Myocyte (in vitro differentiated cells): ENCODE measurements at places on chromosomes 11 and 22. TPM values are rescaled to one million over a fixed set of nuclear protein-coding genes. Genes with fewer than 3 reads are reported as not detected.

DNA sequence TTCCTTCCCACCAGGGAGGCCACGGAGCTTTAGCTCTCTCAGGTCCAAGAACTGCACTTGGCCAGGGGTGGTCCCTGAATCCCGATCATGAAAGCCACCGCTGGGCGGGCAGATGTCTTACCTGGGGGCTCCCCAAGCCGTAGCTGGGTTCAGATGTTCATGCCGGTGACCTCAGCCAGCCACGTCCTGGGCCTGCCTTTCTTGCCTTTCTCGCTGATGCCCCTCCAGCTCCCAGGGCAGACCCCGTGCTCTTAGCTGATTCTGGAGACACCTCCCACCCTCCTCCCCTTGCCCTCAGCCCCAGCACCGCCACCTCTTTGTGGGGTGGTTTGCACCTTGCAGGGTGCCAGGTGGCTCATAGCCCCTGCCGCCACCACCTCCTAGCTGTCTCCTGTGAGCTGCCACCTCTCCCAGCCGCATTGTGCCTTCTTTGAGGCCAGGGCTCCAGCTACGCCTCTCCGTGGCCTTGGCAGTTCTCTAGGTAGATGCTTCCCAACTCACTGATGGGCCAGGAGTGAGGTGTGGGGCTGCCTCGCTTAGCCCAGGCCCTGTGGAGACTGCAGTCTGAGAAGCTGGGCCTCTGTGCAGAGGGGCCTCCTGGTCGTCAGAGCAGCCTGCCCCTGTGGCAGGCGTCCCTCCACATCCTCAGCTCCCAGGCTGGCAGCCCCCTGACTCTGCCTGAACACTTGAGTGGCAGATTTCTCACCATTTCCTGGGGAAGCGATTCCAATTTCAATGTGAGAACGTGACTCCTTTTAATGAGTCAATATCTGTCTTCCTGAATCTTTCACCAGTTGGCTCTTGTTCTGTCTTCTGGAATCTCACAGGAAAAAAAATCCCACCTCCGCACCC, 97.6 kb upstream of the B3GAT1 start:
- no peak for DNase-seq

- DNase-seq = no peak
These were observed 98.9 kb downstream of the PGR start for GRCh38 chr11:101030692-101031091.

GRCh38 chr11:15906481-15907035, 449.8 kb downstream of the SOX6 start:
- DNase-seq = no peak

GRCh38 chr22:44581096-44581435, 83.0 kb upstream of the RTL6 start:
- no peak for DNase-seq

DNA sequence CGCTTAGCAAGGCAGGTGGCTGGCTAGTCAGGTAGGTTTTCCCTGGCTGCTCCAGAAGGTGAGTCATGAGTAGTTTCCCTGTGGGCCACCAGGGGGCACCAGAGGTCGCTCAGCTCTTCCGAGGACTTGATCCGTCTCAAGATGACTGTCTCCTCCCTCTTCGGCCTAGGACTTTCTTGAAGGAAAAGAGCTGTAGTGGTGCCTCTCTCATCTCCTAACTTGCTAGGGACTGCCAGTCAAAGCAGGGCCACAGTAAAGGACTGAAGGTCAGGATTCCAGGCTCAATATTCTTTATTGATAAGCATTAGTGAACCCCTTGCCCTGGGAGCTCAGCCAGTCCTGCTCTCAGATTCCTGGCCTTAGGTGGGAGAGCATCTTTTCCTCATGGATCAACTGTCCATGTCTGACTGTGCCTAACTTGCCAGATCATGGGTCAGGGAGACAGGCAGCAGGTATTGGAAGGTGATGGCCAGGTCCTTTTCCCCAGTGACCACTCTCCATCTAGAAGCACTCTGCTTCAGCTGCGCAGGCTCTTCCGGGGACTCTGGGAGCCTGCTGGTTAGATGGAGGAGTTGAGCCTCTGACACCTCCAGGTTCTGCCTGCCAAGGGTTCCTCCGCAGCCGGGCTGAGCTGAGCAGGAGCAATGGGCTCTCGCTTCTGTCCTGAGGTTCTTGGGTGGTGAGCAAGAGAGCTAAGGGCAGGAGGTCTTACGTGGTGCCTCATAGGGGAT, 1.9 kb downstream of the POLD4 start:
- peak; percentile 76 for DNase-seq

DNA sequence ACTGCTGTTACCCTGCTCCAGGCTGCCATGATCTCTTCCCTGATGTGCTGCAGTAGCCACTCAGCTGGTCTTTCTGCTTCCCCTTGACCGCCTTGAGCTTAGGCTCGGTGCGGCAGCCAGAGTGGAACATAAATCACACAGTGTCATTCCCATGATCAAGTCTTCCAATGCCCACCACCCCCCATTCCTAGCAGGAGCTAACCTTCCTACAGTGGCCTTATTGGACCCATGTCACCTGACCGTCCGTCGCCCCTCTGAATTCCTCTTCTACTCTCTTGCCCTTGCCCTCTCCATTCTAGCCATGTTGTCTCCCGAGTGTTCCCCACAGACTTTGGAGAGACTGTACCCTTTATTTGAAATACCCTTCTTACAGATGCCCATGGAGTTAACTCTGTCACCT, 43.4 kb downstream of the OTOG start:
- no peak for DNase-seq

- no peak for DNase-seq
These were observed 11.1 kb downstream of the GRAMD1B start for GRCh38 chr11:123441161-123441560.

DNA sequence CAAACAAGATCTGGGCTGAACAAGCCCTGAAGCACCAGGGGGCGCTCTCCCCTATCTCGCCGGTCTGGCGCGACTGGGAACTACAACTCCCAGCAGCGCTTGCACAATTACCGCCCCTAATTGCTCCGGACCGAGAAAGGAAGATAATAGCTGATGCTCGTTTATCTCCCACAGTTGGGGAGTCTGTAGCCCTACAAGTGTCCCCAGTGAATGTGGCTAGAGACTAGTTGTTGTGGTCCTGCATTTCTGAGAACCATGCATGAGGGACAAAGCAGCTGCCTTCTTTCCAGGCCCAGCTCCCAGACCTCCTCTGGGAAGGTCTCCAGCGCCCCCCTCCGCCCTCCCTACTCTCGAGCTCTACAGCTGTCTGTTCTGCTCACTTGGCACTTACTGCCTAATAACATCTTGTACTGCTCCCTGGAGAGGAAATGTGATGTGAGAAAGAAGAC, 34.4 kb downstream of the NRXN2 start:
- peak; percentile 95 for DNase-seq

- peak; percentile 6 for DNase-seq
These were observed 50.6 kb downstream of the C11orf58 start for GRCh38 chr11:16789063-16789420.

DNA sequence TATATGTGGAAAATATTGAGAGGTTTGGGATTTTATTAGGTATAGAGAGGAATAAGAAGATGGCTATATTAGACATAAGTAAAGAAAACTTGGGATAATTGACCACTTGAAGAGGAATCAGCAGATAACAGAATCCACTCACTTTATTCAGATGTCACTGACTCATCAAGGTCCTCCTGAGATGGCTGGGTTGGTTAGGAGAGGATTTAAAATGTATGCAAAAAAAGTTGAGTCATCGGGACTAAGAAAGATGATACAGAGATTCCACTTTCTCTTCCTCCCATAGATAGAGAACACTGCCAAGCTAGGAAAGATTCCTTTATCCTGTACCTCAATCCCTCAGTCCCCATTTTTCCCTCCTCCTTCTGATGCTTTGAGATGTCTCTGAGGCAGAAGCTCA, at the start of gene OR6A2:
Gene OR6A2, minus strand, starts transcription at position 288 of the 400 bp plus-strand sequence. CDS start 3,981 bp downstream, outside the sequence.
- DNase-seq = no peak

DNA sequence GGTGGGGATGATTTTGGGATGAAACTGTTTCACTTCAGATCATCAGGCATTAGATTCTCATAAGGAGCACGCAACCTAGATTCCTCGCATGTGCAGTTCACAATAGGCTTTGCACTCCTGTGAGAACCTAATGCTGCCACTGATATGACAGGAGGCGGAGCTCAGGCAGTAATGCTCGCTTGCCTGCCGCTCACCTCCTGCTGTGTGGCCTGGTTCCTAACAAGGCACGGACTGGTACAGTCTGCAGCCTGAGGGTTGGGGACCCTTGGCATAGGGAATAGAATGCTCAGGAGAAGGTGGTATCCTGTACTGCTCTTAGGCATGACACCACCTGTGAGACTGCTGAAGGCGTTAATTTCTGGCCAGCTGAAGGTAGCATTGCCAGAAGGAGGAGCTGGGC, 47.0 kb downstream of the STIM1 start:
- no peak for DNase-seq

DNA sequence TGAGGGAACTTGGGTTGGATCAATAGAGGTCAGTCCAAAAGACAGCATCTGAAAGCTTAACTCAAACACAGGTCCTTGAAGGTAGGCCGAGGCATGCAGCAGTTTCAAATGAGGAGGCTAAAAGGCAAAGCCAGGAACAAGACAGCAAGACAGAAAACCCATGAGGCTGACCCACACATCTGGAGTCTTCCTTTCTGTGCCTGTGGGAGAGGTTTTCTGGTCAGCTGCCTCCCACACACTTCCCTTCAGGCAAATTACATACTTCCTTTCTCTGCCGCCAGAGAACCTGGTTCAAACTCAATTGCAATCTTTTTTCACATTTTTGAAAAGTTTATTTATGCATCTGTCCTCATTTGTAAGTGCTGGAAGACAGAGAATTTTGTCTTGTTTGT, 29.8 kb upstream of the CRTAM start:
- no peak for DNase-seq

DNA sequence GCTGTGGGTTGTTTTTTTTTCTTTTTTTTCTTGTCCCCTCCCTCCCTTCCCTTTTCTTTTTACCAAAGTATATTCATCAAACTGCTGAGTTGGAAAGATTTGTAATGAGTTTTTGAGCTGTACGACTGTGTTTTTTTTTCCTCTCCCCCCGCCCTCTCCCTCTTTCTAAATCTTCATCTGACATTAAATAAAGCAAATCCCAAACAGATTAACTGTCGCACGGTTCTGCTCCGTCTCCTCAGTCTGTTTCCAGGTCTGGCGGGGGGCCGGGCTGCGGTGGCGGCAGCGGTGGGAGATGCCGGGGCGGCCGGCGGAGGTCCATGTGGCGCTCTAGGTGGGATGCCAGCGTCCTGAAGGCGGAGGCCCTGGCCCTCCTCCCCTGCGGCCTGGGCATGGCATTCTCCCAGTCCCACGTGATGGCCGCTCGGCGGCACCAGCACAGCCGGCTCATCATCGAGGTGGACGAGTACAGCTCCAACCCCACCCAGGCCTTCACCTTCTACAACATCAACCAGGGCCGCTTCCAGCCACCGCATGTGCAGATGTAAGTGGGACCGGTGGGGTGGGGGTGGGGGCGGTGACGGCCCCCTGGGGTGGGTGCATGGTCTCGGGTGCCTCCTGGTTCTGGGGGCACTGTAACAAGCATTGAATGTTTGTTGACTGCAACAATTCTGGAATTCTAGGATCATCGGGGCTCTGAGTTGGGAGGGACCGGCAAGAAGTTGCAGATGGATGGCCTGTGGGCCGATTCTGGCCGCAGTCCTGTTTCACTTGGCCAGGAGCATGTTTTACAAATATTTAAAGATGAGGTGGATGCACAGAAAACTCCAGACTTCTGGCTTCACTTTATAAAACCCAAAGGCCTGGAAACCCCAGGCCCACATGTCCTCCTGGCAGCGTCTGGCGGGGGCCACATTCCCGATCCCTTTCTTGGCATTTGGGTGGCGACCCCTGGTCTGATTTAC, 13.1 kb downstream of the MPPED1 start:
- no peak for DNase-seq

DNA sequence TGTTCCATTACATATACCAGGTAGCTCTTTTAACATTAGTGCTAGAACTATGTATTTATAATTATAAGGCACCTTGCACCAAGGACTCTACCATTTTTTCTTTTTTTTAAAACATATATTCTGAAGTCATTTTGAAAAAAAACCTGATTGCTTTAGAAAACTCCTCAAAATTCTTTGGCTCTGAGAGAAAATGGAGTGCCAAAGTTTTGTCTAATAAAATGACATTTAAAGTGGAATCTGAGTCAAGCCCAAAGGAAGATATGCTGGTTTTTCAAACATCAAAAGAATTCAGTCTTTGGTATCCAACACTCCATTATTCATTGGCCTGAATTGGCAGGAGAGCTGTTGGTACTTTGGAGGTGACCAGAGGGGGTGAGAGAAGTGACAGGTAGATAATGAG, 116.5 kb downstream of the ME3 start:
- DNase-seq = no peak

- peak; percentile 36 for DNase-seq
These were observed 216.3 kb upstream of the TBCEL start for GRCh38 chr11:120807414-120808150.

DNA sequence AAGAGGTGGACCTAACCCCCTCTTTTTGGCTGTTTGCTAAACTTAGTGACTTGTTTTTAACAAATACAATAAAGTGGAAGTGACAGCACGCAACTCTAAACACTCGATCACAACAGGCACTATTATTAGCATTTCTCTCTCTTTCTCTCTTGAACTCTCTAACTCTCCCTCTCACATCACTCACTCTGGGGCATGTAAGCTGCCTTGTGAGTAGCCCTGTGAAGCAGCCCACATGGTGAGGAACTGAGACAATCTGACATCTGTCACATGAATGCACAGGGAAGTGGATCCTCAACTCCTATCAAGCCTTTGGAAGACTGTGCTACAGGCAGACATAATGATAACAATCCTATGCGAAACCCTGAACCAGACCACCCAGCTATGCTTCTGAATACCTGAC, 609.0 kb upstream of the CNTN5 start:
- DNase-seq = no peak

GRCh38 chr11:68641880-68642279, 42.5 kb upstream of the GAL start:
- DNase-seq = no peak

GRCh38 chr22:45631841-45632238, 39.8 kb upstream of the ATXN10 start:
- DNase-seq = no peak

GRCh38 chr11:11335043-11335442, 18.0 kb downstream of the CSNK2A3 start:
- DNase-seq = no peak

- no peak for DNase-seq
These were observed 1032.7 kb upstream of the TENM4 start for GRCh38 chr11:80473562-80473961.

The NELL1 gene
- 0.16 TPM in 1 of 2 replicates, not detected in the other for total RNA-seq

The CCDC116 gene
- total RNA-seq = 0.13 and 0.57 TPM in 2 replicates

The OTOG gene
- total RNA-seq = 0.08 and 0.10 TPM in 2 replicates

The GALR3 gene
- total RNA-seq = 0.24 TPM in 1 of 2 replicates, not detected in the other

The PNPLA2 gene
- total RNA-seq = 84.0 and 183 TPM in 2 replicates

The PDGFB gene
- total RNA-seq = 6.7 and 10.2 TPM in 2 replicates

The MS4A6E gene
- total RNA-seq = not detected in 2 replicates

The CABP7 gene
- total RNA-seq = 0.05 and 0.16 TPM in 2 replicates

The OR5D14 gene
- not detected in 2 replicates for total RNA-seq

The CEND1 gene
- total RNA-seq = 0.53 and 0.94 TPM in 2 replicates

The RNF141 gene
- 27.8 and 29.6 TPM in 2 replicates for total RNA-seq

The DNAJB7 gene
- total RNA-seq = not detected in 2 replicates
